ENCODE measurements at places on chromosomes 2 and 18.

DNA sequence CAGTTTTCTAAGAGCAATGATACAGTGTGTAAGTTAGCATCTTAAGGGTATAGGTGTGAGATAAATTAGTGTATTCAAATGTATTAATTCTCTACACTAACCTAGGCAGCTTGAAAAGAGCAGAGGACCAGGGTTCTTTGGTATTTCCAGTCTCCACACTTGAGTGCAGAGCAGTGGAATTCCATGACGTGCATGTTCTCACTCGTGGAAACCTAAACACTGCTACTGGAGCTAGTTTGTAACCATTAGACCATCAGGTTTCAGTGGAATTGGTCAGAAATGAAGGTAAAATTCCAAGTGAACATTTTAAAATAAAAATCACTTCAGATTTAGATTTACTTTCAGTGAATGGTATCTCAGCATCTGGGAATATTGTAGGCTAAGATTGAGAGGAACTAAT is 9.0 kb downstream of the SPTBN1 start:
- DNase-seq, result no peak

DNA sequence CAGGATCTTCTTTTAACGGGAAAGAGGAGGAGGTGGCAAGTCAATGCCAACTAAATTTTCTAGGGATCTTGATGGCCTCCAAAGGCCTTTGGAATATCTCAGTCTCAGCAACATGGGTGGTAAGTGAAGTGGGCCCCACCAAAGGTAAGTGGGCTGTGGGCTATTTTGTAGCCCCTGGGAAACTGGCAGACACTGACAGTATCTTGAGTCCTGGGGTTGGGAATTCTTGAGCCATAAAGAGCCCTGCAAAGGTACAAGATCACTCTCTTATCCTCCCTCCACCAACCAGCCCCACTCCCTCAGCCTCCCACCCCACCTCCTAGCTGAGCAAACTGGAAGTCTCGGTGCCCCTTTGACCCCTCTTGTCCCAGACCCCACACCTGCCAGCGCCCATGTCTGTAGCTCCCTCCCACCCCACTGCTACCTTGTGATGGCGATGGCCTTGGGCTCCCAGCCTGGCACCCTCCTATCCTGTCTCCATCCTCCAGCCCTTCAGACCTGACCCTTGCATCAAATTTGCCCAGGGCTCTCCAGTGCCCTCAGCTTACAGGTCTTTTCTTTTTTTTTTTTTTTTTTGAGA is 8.5 kb downstream of the ATP6V1B1 start:
- no peak for DNase-seq

- DNase-seq, result no peak
These were observed 4.1 kb upstream of the ITPRIPL1 start for GRCh38 chr2:96320728-96321622.

DNA sequence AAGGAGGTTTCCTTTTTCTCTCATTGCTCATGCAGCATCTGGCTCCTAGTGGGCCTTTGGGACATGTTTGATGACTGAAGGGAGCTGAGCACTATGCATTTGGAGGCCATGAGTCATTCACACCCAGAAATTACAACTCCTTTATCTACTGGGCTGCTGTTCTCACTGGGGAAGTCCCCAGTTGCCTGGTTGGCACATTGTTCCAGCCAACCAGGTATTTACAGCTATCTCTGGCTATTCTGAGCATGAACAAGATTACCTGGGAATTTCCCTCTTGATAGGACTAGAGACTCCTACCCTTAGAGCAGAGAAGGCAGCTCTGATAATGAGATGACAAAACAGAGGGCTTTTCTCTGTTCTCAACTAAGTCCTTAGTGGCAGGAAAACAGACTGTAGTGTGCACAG is 206.5 kb downstream of the SETBP1 start:
- peak; percentile 2 for DNase-seq

DNA sequence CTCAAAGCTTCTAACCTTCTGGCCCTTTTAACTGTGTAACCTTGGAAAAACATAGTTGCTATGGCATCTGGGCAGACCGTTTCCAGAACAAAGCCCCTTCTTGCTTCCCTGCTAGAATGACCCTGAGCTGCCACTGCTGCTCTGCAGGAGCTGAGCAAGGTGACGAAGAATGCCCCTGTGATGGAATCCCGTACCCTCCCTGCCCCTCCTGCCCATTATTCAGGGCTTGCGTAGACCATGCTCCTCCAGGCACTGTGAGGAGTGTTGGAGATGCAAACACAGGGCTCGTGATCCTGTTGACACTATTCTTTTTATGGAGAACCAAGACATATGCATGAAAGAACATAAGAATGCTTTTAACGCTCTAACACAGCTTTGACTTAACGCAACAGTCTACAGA is 191.1 kb downstream of the CDH2 start:
- no peak for DNase-seq

GRCh38 chr2:197079414-197079813 is 152.9 kb upstream of the PGAP1 start:
- peak; percentile 41 for DNase-seq

GRCh38 chr2:52698408-52698807 is 1069.2 kb upstream of the CHAC2 start:
- DNase-seq, result no peak

- peak; percentile 87 for DNase-seq
These were observed 20.1 kb downstream of the ARID5A start for GRCh38 chr2:96556441-96557330.

DNA sequence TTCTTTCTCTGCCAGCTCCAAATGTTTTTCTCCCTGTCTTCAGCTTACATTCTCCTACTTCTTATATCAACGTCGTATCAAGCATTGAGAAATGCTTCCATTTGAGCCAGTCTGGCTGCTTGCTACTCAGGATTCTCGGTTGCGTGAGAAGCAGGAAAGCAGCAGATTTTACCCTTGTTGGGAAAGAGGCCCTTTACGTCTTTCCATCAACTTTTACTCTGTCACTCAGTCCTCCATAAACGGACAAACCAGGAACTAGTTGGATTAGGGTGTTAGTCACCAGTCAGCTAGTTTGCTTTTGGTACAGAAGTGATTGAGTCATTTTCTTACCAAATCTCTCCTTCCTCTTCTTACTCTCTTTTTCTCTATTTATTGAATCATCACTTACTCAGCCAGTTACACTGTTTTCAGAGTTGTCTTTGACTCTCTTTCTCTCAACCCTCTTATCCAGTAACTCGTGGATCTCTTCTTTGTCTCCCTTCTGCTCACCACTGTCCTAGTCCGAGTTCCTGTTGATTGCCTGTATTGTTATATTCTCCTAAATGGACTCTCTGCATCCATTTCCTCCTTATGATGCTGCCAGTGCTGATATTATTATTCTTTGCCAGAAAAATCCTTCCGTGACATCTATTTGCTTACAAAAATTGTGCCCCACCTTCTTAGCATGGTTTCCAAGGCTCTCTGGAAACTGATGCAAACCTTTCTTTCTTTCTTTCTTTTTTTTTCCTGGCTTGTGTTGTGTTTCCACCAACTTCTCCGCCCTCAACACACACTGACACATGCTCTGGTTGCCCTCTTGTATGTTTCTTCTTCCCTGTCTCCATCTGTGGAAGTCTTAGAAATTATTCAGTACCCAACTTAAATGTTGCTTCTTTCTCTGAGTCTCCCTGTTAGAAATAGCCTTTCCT is 61.5 kb downstream of the VRK2 start:
- DNase-seq, result peak; percentile 97

DNA sequence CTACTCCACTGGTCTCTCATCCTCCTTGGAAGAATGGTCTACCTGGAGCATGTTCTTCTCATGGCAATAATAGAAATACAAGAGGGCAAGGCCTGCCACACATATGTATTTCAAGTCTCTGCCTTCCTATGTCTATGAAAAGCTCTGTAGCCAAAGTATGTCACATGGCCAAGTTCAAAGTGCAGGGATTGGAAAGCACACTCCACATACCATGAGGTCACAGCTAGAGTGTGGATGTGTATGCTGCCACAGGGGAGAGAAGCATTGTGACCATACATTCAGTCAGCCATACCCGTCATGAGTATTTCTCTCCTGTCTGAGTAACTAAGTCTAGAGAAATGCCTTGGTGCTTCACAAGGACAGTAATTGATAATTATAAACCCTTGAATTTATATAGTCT is 8.8 kb upstream of the EIF2AK3 start:
- no peak for DNase-seq

DNA sequence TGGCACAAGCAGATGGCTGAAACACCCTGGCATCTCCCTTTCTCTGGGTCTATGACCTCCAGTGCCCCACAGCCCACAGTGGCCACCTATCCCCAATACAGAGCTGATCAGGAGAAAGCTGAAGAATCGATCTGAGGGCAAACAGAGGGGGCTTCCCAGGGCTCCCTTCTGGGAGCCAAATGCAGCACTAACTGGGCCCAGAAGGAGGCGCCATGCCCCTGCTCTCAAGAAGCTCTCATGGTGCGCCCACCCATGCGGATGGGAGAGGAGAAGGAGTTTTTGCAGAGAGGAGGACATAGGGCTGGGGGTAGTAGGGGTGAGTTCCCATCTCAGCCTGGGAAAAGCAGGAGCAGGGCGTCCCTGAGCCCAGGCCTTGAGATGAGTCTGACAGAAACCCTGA is 787.3 kb upstream of the RAB6C start:
- DNase-seq, result no peak

GRCh38 chr2:191188550-191189093 is 37.8 kb upstream of the STAT4 start:
- DNase-seq, result no peak

DNA sequence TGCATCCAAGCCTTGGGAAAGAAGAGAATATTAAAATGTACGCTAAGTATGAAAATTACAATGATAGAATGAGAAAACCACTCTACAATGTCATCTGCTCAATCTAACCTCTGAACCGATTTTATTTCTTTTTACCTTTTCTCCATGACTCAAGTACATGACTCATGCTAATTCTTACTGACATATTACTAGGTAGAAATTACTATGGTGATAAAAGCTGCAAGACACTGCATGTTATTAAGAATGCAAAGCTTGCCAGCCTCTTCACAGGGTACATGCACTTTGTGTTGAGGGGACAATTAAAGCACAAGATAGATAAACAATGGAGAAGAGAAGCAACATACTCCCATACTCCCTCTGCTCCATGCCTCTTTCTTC is 20.7 kb downstream of the SFT2D3 start:
- peak; percentile 41 for DNase-seq

DNA sequence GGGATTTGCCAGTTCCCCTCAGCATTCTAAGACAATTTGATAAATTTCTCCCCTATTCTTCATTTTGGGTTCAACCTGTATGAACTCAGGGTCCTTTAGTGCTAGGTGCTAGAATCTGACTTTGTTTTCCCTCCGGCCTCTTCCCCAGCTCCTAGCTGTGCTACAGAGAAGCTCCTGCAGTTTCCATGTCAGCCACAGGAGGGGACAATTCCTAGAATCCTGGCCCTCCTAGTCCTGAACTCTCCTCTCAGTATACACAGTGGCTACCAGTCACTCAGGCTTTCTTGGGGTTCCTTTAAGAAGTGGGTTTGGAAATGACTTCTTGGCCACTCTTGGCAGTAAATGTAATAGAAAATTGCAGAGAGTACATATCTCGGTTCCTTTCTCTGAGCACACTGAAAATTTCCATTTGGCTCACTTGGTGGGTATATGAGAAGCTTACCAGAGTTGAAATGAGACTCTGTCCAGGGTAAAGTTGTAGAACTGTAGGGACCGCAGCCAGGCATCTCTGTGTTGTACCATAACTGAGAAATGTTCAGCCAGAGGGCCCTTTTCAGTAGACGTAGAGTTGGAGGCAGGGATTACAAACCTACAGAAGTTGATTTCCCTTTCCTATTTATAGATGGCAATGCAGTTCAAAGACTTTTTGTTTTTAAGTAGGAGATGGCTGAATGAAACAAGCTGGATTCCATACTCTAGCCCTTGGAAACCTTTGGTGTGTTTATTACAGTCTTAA is 5.0 kb upstream of the CHST10 start:
- peak; percentile 36 for DNase-seq

DNA sequence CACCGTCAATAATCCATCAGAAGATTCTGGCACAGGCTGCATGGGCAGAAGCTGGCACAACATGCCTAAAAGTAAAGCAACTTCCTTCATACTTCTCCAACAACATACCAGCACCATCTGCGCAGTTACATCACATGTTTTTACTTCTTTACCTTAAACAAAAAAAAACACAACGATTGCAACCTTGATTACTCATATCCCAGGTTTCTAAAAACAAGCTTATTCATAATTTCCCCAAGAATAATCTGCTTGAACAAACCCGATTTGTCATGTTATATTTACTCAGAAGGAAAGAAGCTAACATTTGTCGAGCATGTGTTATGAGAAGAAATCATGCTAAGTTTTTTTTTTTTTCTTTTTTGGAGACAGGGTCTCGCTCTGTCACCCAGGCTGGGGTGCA is 54.7 kb downstream of the THADA start:
- DNase-seq, result peak; percentile 14

DNA sequence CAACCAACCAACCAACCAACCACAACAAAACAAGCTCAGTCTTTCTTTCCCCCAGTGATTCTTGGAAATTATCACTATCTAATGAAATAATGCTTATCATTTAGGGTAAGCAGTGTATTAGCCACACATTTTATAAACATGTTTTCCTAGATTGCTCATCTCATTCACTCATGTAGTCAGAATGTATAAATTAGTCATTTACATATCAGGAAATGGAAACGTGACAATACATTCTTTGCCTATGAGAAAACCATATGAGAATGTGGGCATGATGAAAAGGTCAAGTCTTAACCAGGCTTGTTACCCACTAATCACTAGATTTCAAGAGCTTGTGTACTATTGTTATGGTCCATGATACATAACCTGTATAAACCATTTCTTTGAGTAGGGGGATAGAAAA is 1583.4 kb upstream of the PIK3C3 start:
- DNase-seq, result peak; percentile 83

GRCh38 chr2:127942002-127942401 is 56.2 kb upstream of the AMMECR1L start:
- DNase-seq, result no peak

- no peak for DNase-seq
These were observed 366.1 kb upstream of the MMADHC start for GRCh38 chr2:149953627-149954026.

- DNase-seq, result no peak
These were observed 61.8 kb downstream of the MYCN start for GRCh38 chr2:16002144-16002543.

DNA sequence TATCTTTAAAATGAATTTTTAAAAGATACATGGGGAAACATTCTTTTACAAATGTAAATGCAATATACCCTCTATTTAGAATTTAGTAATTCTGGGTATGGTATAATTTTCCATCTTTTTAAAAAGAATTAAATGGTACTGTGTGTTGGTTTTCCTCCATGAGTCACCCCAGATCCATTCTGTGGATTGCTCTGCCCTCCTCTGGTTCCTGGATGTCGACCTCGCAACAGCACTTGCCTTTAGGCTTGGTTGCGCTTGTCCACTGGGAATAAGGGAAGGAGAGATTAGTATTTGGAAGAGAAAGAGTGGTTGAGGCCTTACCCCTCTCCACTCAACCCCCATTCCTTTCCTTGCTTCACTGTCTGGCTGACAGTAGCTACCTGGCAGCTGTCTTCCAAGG is 90.4 kb downstream of the FTCDNL1 start:
- DNase-seq, result no peak

DNA sequence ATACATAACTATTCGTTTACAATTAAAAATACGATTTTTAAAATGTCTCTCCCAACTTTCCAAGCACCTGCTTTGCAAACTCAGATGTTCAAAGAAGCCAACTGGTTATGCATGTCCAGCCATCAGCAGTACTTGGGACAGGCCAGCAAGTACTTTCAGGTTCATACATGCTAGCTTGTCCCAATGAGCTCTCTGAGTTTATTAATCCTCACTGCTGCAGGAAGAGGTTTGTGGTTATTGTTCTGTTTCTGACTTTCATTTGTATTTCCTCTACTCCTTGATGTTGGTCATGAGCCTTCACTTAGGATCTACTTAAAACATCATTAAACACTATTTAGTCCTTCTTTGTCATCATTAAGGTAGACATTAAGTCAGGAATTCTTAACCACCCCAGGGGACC is 374.1 kb downstream of the LRATD1 start:
- no peak for DNase-seq

- no peak for DNase-seq
These were observed 356.7 kb downstream of the NYAP2 start for GRCh38 chr2:225756198-225756597.

Measured in IMR-90 (cell line).